ENCODE measurements at places on chromosomes 11 and 22.
A peak's percentile ranks its signal among the peaks of the same experiment; 100 is the strongest.

- DNase-seq, result no peak
These were observed 40.6 kb upstream of the TUB start for GRCh38 chr11:8040261-8040920.

DNA sequence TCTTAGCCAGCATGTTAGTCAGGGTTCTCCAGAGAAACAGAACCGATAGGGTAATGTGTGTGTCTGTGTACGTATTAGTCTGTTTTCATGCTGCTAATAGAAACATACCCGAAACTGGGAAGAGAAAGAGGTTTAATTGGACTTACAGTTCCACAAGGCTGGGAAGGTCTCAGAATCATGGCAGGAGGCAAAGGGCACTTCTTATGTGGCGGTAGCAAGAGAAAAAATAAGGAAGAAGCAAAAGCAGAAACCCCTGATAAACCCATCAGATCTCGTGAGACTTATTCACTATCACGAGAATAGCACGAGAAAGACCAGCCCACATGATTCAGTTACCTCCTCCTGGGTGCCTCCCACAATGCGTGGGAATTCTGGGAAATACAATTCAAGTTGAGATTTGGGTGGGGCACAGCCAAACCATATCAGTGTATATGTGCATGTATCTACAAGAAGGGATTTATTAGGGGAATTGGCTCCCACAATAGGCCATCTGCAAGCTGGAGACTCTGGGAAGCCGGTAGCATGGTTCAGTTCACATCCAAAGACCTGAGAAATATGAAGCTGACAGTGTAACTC lies 173.7 kb upstream of the NECTIN1 start:
- DNase-seq, result no peak

DNA sequence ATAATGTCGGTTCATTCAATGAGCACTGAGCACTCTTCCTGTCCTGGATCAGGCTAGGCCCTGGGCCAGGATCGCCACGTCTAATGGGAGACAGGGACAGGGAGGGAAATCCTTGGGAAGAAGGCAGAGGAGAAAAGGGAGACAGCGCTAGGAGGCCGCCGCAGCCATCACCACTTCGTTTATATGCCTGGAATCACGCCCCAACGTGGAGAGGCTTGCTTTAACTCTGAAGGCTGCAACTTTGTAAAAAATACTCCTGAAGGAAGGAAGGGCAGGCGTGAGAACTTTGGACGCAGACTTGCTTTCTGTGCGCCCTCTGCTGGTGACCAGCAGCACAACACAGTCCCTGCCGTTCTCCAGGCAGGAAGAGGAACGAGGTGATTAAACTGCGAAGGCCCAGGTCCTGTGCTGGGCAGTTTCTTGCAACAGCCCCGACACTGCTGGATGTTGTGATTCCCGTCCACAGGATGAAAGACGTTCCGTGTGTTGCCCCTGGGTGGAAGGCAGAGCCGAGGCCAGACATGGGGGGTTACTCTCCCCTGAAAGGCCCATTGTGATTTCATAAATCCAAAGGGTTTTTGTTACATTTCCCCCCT lies 22.1 kb downstream of the RIBC2 start:
- peak; percentile 64 for DNase-seq

DNA sequence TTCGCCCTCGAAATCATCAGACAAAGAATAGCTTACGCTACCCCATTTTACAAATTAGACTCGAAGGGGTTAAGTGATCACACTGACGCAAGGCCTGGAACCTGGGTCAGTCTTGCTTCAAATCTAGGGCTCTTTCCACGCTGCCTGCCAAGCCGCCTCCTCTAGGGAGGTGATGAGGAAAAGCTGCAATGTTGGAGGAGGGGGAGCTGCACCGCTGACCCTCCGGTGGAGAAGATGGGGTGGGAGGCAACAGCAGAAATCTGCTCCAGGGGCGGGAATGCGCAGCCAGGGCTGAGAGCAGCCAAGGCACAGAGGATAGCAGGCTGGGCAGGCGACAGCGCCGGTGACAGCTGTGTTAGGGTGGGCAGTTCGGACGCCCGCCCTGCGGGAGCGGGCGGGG lies 595 bp downstream of the SYVN1 start:
- DNase-seq, result no peak

DNA sequence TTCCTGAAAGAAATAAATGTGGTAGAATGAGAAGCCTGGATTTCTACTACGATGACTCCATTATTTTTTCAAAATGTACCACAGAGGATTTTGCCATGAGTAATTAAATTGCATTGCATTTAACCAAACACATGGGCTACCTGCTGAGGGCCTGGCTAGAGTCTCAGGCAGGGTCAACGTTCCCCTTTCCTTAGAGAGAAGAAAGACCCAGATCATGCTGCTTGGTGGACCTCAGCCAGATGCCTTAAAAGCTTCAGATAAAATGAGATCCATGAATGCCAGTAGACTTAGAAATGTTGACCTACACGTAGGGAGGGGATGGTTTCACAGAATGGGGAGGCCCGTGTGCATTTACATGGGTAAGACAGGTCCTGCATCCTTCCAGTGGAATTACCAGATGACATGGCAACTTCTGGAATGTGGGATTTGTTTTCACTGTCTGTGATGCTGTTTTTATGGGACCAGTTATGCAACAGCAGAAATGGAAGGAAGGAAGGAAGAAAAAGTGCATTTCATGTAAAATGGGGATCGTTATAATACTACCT lies 1069.4 kb downstream of the NTM start:
- no peak for DNase-seq

- DNase-seq, result no peak
These were observed 15.7 kb downstream of the SPTY2D1 start for GRCh38 chr11:18618342-18619025.
